ENCODE measurements at places on chromosomes 3 and 15.
A peak's percentile ranks its signal among the peaks of the same experiment; 100 is the strongest.

DNA sequence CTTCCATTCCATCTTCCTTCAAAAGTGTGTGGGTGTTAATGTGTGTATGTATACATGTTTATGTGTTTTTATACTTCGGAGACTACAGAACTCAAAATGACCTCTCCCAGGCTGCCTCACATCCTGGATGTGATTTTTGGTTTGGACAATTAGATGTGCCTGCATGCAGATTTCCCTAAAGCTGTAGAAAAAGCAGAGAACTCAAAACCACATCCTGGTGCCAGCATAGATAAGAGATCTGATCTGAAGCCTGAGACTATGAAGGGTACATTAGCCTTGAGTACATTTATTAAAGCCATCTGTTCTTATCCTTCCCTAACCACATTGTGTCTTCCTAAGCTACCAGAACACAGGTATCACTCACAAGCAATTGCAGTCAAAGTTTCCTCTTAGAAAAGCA lies 319.4 kb upstream of the RASGRP1 start:
- no peak for DNase-seq

GRCh38 chr3:136819731-136820679 lies 1.1 kb downstream of the SLC35G2 start:
- peak; percentile 29 for DNase-seq

DNA sequence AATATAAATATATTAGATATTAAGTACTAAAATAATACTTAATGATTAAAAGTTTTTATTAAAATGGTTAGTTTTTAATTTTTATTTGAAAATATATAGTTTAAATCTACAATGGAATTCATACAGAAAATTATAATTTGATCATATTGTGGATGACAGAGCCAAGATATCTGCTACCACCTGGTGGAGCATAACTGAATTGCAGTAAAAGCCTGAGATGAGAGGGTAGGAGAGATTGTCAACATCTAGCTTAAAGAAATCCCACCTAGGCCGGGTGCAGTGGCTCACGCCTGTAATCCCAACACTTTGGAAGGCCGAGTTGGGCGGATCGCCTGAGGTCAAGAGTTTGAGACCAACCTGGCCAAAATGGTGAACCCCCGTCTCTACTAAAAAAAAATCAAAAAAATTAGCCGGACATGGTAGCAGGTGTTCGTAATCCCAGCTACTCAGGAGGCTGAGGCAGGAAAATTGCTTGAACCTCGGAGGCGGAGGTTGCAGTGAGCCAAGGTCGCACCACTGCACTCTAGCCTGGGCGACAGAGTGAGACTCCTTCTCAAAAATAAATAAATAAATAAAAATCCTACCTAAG lies 25.1 kb upstream of the CSTA start:
- DNase-seq: peak; percentile 65

DNA sequence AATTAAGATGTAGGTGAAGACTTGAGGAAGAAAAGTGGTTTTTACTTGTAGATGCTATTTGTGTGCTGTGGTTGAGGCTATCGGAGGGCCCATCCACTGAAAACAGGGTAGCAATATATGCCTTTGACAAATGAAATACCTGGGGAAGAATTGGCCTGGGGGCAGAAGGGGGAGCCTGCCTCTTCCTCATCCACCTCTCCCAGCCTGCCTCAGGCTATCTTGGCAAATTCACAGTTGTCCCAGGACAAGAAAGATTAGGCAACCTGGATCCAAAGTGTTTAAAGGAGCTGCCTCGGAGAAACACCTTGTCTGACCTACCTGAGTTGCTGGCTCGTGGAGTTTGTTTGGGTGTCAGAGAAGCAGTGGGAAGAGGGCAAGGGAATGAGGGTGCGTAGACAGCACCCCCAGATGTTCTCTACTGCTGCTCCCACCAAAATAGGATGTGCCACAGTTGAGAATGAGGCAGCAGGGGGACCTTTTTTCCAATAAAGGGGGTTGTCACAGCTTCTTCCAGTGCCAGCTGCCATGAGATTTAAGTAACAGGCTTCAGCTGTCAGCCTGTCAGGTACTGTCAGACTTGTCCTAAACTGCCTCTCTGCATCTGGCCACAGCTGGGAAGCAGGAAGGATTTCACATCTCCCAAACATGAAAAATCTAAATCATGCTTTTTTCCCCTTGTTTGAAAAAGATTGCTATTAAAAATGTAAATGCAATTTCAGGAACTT lies 9.2 kb downstream of the PLEKHO2 start:
- no peak for DNase-seq

Measured in CD4-positive, alpha-beta T cell treated with Interleukin-21 for 1 hour (primary cell).